ENCODE measurements at places on chromosomes 7 and 10.

- H3K4me1 ChIP-seq: peaks cover 13% of the 10 kb centered on the region
- H3K27me3 ChIP-seq: peaks cover 20% of the 10 kb centered on the region
- H3K36me3 ChIP-seq: peaks cover 2% of the 10 kb centered on the region
- DNase-seq: no peak
- H3K27ac ChIP-seq: peak overlapping the region; percentile 57
- peak overlapping the region; percentile 63 for H3K4me3 ChIP-seq
These were observed 78.6 kb upstream of the ARMC3 start for GRCh38 chr10:22849077-22849805.

DNA sequence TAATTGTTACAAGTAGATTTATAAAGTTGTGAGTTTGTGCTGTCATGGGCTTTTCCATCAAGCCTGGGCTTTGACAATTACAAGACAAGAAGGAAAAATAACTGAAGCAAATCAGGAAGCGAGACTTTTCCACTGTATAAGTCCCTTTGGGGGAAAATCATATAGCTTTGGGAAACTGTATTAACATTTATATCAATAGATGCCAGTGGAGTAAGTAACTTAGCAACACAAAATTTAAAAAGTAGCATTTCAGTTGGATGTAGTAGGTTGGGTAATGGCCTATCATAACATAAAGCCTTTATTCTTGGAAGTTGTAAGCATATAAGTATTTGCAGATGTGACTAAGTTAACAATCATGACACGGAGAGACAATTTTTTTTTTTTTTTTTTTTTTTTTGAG, 931.1 kb downstream of the CNTNAP2 start:
- H3K36me3 ChIP-seq: no peaks in the 10 kb centered on the region
- no peaks in the 10 kb centered on the region for H3K27me3 ChIP-seq
- H3K4me1 ChIP-seq: no peaks in the 10 kb centered on the region
- DNase-seq: no peak
- no peak overlapping the region for H3K27ac ChIP-seq

GRCh38 chr10:19935176-19935575, 118.9 kb downstream of the PLXDC2 start:
- no peaks in the 10 kb centered on the region for H3K4me1 ChIP-seq
- no peaks in the 10 kb centered on the region for H3K36me3 ChIP-seq

DNA sequence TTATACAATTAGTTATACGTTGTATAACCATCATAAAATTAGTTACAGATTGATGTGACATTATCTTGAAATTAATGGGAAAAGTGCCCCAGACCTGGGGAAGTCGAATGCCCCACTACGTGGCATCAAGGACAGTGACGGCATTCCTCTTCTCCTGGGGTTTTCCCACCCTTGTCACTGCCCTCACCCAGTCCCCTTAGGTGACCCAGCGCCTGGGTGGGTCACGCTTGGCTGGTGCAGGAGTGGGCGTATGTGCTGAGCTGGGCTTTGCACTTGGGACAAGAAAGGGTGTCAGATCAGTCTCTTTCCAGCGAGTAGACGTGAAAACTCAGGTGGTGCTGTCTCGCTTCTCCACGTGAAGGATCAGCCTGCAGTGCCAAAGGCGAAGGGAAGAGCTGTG, 7.6 kb downstream of the FOXK1 start:
- H3K4me3 ChIP-seq: no peak overlapping the region
- no peaks in the 10 kb centered on the region for H3K27me3 ChIP-seq
- H3K4me1 ChIP-seq: peaks cover 54% of the 10 kb centered on the region
- peaks cover 2% of the 10 kb centered on the region for H3K36me3 ChIP-seq

DNA sequence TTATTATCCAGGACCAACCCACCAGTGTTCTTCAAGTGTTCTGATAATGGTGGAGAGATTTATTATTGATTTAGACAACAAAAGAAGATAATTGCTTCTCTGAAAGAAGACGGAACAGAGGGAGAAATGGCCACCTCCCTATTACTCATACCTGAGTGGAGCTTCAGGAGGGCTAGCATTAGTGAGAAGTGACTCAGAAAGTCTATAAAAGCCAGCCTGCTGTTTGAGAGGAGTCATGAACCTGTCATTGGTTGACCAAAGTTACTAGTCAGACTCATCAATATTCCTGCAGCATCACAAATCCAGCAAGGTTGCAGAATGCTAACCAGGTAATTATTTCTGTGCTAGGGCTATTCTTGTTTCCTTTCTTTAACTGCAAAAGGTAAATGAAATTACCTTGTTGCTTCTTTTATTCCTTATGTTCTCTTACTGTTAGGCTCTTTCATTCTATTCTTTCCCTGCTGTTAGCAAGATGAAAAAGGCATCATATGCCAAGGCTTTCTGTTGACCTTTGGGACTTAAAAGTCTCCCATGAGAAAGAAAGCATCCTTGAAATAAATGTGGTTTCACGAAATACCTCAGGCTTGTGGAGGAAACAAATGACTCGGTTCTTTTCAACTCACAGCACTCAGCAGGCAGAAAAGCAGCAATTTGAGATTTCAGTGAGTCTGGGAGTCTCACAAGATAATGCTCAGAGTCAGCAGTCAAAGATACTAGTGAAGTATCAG, 256.4 kb upstream of the PHYHIPL start:
- no peaks in the 10 kb centered on the region for H3K36me3 ChIP-seq
- H3K27ac ChIP-seq: no peak overlapping the region
- H3K4me1 ChIP-seq: no peaks in the 10 kb centered on the region

DNA sequence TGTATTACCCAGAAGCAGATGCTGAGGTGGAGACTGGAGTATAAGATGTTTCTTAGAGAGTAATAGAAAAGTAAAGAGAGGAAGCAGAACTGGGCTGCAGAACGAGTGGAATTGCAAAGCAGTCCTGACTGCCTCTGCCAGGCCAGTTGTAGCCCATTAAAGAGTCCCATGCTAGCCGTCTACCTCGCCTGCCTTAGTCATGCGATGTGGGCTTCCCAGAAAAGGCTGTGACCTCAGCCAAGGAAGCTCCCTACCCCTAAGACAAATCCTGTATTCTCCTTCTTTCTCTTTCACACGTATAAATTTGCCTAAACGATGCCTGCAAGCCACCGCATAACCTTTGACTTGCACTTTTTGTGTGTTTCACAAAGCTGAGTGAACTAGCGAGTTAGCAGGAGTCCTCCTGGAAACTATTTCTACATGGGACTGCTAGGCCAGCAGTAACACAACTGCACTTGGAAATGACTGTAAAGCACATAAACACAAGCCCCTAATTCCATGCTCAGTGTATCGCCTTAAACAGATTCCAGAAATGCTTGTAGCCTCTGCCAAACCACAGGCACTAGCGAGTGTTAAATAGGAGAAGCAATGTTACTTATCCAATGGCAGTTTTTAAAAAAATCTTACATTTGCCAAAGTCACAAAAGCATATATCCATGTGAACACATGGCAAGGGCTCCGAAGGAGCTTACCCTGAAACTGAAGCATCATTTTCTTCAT, 47.4 kb upstream of the GNAI1 start:
- no peak for DNase-seq
- no peak overlapping the region for H3K4me3 ChIP-seq
- H3K36me3 ChIP-seq: no peaks in the 10 kb centered on the region
- no peaks in the 10 kb centered on the region for H3K27me3 ChIP-seq
- no peak overlapping the region for H3K27ac ChIP-seq
- H3K4me1 ChIP-seq: no peaks in the 10 kb centered on the region

GRCh38 chr7:116629051-116629463, 42.9 kb upstream of the MET start:
- no peak overlapping the region for H3K4me3 ChIP-seq
- H3K36me3 ChIP-seq: no peaks in the 10 kb centered on the region
- no peak overlapping the region for H3K27ac ChIP-seq
- H3K4me1 ChIP-seq: no peaks in the 10 kb centered on the region
- DNase-seq: no peak
- H3K27me3 ChIP-seq: peaks cover 31% of the 10 kb centered on the region

- H3K4me1 ChIP-seq: peaks cover 2% of the 10 kb centered on the region
- H3K27me3 ChIP-seq: peaks cover 63% of the 10 kb centered on the region
- DNase-seq: no peak
- H3K36me3 ChIP-seq: peaks cover 6% of the 10 kb centered on the region
These were observed 9.5 kb downstream of the C10orf53 start for GRCh38 chr10:49688920-49689319.

- H3K36me3 ChIP-seq: no peaks in the 10 kb centered on the region
- peaks cover 39% of the 10 kb centered on the region for H3K4me1 ChIP-seq
- no peaks in the 10 kb centered on the region for H3K27me3 ChIP-seq
- H3K27ac ChIP-seq: peak overlapping the region; percentile 98
- DNase-seq: no peak
These were observed 352.6 kb upstream of the GALNT17 start for GRCh38 chr7:70779321-70779720.

DNA sequence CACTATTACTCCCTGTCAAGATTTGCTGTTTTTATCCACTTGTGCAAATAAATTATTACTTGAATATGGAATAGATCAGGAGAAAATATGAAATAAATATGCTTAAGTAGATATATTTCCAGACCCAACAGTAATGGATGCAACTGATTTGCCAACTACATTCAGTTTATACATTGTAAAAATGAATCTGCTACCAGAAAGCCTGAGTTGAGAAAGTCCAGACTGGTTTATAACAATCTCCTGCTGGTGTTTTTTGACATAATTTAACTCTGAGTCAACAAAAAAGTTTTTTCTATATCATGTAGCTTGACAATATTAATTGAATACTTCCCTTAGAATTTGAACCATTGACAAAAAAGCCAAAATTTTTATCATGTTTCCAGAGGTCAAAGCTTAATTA, 265.8 kb upstream of the SEMA3D start:
- H3K4me1 ChIP-seq: no peaks in the 10 kb centered on the region
- no peak overlapping the region for H3K27ac ChIP-seq
- H3K36me3 ChIP-seq: no peaks in the 10 kb centered on the region
- no peak overlapping the region for H3K4me3 ChIP-seq

GRCh38 chr10:126157189-126157588, 231.1 kb downstream of the ADAM12 start:
- H3K4me3 ChIP-seq: no peak overlapping the region
- no peak overlapping the region for H3K27ac ChIP-seq
- no peaks in the 10 kb centered on the region for H3K27me3 ChIP-seq
- no peak for DNase-seq
- H3K36me3 ChIP-seq: no peaks in the 10 kb centered on the region
- H3K4me1 ChIP-seq: no peaks in the 10 kb centered on the region

DNA sequence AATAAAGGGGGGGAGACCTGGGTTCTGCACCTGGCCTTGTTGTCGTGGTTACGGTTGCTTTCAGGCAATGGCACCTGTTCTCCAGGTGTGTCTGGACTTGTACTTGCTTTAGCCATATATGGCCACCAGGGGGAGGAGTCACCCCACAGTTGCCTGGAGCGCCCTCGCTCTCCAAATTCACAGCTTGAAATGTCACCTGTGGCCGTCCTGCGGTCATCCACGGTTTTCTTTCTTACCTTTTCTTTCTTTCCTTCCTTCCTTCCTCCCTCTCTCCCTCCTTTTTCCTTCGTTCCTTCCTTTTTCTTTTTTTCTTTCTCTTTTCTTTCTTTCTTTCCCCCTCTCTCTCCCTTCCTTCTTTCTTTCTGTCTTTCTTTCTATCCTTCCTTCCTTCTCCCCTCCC, 157.2 kb upstream of the ZNF92 start:
- peak; percentile 55 for DNase-seq
- no peaks in the 10 kb centered on the region for H3K27me3 ChIP-seq
- H3K4me1 ChIP-seq: peaks cover 6% of the 10 kb centered on the region
- peak overlapping the region; percentile 75 for H3K4me3 ChIP-seq

GRCh38 chr7:2621948-2622640, 9.7 kb upstream of the TTYH3 start:
- H3K27me3 ChIP-seq: no peaks in the 10 kb centered on the region
- H3K4me1 ChIP-seq: peaks cover 2% of the 10 kb centered on the region
- no peak for DNase-seq
- H3K27ac ChIP-seq: no peak overlapping the region
- no peak overlapping the region for H3K4me3 ChIP-seq
- H3K36me3 ChIP-seq: no peaks in the 10 kb centered on the region

DNA sequence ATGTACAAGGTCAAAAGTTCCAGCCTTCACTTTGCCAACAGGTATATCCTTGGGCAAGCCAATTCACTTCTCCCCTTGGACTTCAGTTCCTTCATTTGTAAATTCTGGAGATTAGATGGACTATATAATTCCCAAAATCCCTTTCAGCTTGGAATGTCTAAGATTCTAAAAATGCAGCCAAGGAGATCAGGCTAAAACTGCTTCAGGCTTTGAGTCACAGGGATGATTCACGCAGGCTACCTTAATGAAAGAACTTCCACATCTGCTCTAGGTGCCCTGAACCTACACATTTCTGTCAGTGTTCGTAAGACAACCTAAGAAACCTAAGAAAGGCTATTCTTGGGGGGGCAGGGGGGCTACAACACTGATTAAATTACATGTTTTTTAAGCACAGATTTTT, 7.1 kb downstream of the CPVL start:
- DNase-seq: no peak
- peaks cover 10% of the 10 kb centered on the region for H3K27me3 ChIP-seq
- no peak overlapping the region for H3K4me3 ChIP-seq
- no peaks in the 10 kb centered on the region for H3K36me3 ChIP-seq
- no peaks in the 10 kb centered on the region for H3K4me1 ChIP-seq
- H3K27ac ChIP-seq: no peak overlapping the region

DNA sequence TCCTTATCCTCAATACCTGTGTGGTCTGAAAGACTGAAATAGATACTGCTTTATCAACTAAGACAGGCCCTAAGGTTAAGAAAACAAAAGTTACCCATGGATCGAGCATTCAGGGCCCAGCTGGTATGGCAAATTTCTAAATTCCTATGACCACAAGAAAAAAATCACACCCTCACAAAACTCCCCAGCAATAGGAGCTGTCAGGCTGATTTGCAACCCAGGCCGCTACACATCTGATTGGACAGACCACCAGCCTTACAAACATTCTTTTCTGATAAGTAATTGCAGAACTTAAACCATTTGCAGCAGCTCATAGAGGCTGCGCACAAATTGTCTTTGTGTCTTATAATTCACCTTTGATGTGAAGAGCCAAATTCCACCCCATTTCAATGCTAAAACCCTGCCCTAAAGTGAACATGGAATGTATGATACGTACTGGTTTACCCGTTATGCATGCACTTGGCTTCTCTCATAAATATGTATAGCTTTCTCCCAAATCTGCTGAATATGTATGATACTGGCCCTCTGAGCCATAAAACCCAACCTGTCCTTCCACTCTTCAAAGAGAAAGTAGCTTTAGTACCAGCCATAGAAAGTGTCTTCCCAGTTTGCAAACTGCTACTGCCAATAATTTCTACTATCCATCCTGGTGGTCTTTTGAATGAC, 842.5 kb downstream of the GRID1 start:
- no peaks in the 10 kb centered on the region for H3K36me3 ChIP-seq
- H3K27me3 ChIP-seq: peaks cover 18% of the 10 kb centered on the region
- H3K4me1 ChIP-seq: no peaks in the 10 kb centered on the region
- DNase-seq: no peak
- H3K27ac ChIP-seq: no peak overlapping the region

DNA sequence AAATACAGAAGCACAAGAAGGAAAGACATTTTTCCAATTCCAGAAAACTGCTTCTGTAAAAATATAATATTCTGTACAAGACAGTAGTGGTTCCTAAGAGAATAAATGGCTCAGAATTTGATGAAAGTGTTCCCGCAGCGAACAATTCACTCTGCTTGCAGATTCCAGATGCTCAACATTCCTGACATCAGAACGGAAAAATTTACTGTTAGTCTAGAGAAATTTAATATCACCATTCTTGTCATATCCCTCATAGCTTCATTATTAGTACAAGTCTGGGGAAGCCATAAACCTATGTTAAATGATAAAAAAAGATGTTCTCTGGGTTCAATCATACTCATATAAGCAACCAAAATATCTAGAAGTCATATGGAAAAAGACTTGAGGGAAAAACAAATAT, 83.6 kb downstream of the MPP7 start:
- peaks cover 23% of the 10 kb centered on the region for H3K4me1 ChIP-seq
- no peaks in the 10 kb centered on the region for H3K36me3 ChIP-seq
- H3K4me3 ChIP-seq: no peak overlapping the region
- no peaks in the 10 kb centered on the region for H3K27me3 ChIP-seq
- DNase-seq: no peak

GRCh38 chr10:86971232-86971991, 3.1 kb downstream of the ADIRF start:
- peak; percentile 92 for DNase-seq
- no peaks in the 10 kb centered on the region for H3K27me3 ChIP-seq
- H3K27ac ChIP-seq: peak overlapping the region; percentile 96
- H3K4me3 ChIP-seq: peak overlapping the region; percentile 87
- peaks cover 25% of the 10 kb centered on the region for H3K4me1 ChIP-seq

Measured in T-helper 17 cell (primary cell).